ENCODE measurements at places on chromosomes 16 and 17.

DNA sequence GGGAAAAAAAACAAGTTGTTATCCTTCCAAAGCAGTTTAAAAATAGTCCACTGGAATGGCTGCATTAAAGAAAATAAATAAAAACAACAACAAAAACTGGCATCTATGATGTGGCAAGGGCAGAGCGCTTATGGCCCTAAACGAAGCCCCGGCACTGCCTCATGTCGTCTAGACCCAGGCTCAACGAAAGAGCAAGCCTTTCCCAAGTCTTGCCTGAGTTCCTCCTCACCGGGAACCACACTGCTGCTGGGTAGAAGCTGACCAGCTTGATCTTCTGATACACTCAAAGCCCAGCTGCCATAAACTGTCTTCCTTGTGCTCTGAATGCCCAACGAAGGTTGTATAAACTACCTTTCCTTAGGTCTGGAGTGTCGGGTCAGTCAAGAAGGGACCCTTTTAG lies 37.0 kb downstream of the NDEL1 start:
- no peak for DNase-seq

DNA sequence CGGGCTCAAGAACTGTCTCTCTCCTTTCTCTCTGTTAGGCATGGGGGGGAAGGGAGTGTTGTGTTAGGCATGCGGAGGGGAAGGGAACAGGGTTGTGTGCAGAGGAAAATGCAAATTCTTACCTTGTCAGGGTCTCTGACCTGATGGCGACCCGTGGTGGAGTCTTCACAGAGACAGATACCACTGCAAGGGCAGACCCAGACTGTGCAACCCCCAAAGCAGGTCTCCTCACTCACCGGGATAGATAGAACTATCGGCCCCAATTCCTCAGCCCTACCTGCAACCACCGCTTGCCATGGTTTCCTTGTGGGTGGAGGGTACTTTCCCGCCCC lies 9.6 kb upstream of the MPP2 start:
- no peak for DNase-seq

- DNase-seq = no peak
Measured at GRCh38 chr16:72173997-72174396, 2.0 kb upstream of the PMFBP1 start.

- no peak for DNase-seq
Measured at GRCh38 chr16:22933173-22933572, 119.2 kb downstream of the HS3ST2 start.

- no peak for DNase-seq
Measured at GRCh38 chr16:61823326-61823725, 212.9 kb downstream of the CDH8 start.

DNA sequence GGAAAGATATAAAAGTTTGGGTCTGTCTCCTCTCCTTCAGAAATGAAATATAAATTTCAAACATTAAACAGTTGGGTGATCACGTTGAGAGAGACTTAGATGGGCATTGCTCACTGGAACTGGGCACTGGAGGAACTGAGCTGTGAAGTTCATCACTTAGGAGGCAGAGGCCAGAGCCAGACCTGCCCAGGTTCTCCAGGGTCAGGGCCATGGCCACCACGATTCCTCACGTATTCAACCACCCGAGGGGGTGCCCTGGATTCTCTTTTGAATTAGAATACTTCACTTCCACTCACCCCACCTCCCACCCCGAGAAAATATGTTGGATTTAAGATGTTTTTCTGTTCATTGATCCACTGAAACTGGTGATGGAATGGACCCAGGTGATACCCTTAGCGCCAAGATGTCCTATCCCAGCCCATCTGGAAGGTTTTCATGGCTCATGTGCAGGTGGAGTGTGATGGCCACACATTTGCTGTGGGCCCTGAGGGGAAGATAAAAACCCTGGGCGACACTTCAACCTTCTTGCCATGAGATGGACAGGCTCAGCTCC lies 6.1 kb downstream of the PRR29 start:
- DNase-seq = no peak

DNA sequence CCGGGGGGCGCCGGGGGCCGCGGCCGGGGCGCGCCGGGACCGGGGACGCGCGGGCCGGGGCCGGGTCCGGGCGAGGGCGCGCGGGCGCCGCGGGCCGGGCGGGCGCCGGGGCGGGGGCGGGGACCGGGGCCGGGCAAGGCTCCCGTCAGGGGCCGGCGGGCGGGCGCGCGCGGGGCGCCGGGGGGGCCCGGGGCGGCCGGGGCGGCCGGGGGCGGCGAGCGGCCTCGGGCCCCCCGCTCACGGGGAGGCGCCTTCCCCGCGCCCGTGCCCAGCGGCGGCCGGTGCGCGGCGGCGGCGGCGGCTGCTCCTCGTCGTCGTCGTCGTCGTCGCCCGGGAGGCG lies 563 bp downstream of the ZCCHC14 start:
- DNase-seq = no peak

GRCh38 chr16:84678541-84678940 lies 21.3 kb upstream of the USP10 start:
- no peak for DNase-seq

DNA sequence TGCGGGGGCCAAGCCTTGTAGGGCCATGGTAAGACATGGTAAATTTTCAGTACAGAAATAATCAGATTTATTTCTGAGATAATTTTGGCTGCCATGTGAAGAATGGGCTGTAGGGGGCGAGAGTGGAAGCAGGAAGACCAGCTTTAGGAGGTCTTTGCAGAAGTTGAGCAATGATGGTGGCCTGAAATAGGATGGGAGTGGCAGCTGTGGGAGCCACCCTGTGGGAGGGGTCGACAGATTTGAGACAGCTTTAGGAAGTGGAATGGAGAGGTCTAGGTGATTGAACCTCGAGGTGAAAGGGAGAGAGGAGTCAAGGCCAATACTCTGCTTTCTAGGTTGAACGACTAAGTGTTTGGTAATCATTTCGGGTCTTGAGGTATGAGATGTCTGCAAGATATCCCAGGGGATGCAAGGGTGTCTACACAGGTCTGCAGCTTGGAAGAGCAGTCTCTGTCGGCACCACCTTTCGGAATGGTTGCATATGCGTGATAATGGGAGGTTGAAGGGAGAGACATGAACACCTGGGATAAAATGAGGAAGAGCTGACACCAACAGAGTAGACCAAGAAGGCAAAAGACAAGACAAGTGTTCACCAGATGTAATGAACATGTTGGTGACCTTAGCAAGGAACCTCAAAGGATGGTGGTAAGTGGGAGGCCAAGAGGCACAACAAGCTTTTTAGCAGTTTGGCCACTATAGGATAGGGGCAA lies 4.2 kb upstream of the ATXN7L3 start:
- peak; percentile 38 for DNase-seq

DNA sequence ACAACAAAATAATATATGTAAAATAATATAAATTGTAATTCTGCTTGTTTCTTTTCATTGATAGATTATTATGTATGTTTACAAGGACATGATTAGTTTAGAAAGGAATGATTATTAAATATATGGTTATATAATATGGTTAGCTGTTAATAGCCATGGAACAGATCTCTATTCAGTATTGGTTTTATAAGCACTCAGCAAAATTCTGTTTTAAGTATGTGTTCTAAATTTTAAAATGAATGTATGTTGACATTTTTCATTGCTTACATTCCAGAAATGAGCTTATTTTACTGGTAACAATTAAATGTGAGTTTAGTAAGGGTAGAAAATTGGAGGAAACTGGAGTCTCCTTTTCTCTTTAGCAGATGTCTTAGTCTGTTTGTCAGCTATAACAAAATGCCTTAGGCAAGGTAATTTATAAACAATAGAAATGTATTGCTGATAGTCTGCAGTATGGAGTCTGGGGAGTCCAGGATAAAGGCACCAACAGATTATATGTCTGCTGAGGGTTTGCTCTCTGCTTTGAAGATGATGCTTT lies 45.4 kb downstream of the NFAT5 start:
- DNase-seq = no peak

GRCh38 chr17:7997186-7997585 lies 5.2 kb upstream of the GUCY2D start:
- DNase-seq = peak; percentile 67

- no peak for DNase-seq
Measured at GRCh38 chr17:73138541-73139138, 26.2 kb upstream of the SSTR2 start.

DNA sequence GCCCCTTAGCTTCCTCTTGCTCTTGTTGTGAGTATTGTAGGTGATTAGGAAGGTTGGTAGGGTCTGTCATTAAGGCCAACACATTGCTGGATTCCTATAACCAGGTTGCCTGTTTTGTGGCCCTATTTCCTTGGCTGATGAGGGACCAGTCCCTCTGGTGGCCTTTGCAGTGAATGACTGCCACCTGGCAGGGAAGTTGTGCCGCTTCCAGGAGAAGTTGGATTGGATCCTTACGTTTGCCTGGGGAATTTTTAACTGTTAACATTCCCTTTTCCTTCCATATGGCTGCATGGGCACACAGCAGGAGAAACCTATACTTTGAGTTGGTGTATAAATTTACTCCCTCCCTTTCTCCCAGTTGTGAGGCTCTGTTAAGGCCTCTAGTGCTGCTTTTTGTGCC lies 32.4 kb downstream of the LCMT1 start:
- peak; percentile 25 for DNase-seq

DNA sequence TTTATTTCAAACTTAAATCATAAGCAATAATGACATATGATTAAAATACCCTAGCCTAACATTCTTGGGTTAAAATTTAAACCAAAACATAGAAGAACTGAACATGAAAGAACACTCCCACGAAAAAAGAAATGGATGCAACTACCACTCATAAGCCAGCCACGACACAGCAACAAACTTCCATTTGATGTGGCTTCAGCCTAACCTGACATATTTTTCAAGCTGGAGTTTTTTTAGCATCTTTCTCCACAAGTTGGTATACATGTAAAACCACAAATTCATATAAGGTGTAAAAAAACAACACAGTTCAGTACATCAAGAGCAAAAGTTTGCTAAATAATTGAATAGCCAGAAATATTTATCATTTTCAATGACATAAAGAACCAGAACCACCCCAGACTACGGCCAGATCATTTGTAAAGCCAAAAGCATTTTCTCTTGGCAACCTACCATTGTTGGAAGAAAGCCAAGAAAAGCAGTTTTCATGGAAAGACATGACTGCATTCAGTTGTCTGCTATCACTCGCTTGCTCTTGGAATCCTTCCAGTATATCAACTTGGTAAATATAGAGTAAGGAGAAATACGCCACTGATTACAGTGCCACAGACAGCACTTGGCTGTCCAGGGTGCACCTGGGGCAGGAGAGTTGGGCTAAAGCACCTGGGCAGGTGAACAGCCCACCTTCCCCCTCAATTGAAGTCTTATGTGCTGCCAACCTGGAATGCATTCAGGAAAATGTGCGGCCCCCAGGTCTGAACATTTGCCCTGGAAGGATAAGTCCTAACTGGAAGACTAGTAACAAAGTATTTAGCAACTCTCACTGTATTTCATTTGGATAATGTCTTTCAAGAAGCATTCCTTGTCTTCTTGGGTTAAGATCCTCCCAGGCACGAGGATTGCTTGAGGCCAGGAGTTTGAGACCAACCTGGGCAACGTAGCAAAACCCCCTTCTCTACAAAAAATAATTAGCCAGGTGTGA lies 60.5 kb downstream of the CREBBP start:
- peak; percentile 19 for DNase-seq

DNA sequence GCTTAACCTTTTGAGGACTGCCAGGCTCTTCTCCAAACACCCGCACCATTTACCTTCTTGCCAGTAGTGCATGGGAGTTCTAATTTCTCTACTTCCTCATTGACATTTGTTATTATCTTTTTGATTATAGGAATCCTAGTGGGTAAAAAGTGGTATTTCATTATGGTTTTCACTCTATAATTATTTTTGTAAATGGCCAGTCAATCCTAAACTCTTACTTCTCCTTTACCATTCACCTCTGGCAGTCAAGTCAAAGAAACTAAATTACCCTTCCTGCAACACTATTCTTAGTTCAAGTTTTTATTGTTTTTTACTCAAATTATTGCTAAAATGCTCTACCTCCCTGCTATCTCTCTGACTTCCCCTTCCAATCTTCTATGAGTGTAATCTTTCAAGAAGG lies 29.8 kb upstream of the ANKFY1 start:
- no peak for DNase-seq

DNA sequence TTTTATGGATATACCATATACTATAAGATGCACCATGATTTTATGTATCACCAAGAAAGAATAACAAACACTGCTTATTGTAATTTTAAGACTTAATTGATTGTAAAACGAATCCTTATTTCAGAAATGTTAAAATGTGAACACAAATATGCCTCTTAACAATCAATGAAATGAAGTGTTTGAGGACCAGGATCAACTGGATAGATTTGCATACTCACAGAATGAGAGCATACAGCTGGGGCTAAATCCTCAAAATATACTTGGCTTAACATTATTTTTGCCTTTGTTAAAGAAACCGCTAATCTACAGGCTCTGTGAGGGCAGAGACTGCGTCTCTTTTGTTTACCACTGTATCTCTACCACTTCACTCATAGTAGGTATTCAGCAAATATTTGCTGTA lies 93.6 kb downstream of the SPACA3 start:
- DNase-seq = no peak

- no peak for DNase-seq
Measured at GRCh38 chr16:12348733-12349704, 372.5 kb downstream of the SNX29 start.

- DNase-seq = no peak
Measured at GRCh38 chr16:85515830-85516397, 97.2 kb upstream of the GSE1 start.

GRCh38 chr17:62965174-62965685 lies 805 bp upstream of the TANC2 start:
- no peak for DNase-seq

DNA sequence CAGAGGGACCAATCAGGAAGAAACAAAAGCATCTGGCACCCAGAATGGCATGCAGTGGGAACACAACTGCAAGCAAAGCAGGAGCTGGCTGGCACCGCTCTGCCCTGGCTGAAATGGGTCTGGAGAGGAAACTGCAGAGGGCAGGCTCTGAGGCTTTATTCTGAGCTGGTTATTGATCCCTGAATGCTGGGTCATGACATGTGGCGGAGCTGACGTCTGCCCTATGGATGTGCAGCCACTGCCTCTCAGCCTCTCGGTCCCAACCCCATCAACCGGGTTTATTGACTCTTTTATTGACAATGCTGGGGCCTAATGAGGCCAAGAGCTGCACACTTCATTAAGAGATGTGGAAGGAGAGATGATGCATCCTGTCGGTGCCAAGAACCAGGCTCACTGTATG lies 3.9 kb upstream of the SKAP1 start:
- no peak for DNase-seq

- DNase-seq = no peak
Measured at GRCh38 chr17:77635176-77635575, 323.3 kb upstream of the TNRC6C start.

GRCh38 chr16:85991856-85992255 lies 92.9 kb downstream of the IRF8 start:
- DNase-seq = no peak

GRCh38 chr17:43702637-43703036 lies 40.9 kb upstream of the MEOX1 start:
- DNase-seq = no peak

DNA sequence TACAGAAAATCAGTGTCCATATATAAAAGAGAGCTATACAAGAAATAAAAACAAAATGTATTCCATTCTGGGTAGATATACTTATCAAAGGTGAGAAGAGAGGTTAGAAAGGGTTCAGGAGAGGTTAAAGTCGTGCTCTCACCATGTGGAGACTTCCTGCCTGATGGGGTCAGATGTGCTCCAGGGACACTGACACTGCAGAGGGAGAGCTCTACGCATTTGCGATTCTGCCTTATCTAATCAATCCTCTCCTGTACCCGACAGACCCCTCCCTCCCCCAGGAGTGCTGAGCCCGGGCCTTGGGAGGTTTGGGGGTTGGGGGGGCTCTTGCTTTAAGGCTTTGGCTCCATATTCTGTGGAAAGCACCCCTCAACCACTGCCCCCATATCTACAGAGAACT lies 16.6 kb upstream of the SLC5A11 start:
- DNase-seq = no peak

GRCh38 chr17:62854098-62854680 lies 46.1 kb upstream of the MARCHF10 start:
- DNase-seq = no peak

- no peak for DNase-seq
Measured at GRCh38 chr16:54585094-54585997, 298.8 kb upstream of the IRX3 start.

All from transverse colon (tissue), 4 donors.